ENCODE measurements at places on chromosomes 1 and 21.

DNA sequence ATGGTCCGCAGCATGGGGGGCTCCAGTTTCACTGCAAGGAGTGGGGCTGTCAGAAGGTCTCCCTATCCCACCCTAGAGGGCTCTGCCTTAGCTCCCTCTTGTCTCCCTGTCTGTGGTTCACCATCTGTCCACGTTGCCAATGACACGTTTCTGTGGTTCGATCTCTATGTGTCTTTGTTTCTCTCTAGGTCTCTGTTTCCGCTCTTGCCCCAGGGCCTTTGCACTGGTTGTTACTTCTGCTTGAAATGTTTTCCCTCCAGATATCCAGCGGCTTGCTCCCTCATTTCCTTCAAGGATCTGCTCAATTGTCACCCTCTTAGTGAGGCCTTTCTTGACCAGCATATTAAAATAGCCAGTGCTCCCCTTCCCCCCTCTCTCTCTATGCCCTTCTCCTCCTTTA lies 8.5 kb upstream of the MRPS15 start:
- DNase-seq, result no peak

DNA sequence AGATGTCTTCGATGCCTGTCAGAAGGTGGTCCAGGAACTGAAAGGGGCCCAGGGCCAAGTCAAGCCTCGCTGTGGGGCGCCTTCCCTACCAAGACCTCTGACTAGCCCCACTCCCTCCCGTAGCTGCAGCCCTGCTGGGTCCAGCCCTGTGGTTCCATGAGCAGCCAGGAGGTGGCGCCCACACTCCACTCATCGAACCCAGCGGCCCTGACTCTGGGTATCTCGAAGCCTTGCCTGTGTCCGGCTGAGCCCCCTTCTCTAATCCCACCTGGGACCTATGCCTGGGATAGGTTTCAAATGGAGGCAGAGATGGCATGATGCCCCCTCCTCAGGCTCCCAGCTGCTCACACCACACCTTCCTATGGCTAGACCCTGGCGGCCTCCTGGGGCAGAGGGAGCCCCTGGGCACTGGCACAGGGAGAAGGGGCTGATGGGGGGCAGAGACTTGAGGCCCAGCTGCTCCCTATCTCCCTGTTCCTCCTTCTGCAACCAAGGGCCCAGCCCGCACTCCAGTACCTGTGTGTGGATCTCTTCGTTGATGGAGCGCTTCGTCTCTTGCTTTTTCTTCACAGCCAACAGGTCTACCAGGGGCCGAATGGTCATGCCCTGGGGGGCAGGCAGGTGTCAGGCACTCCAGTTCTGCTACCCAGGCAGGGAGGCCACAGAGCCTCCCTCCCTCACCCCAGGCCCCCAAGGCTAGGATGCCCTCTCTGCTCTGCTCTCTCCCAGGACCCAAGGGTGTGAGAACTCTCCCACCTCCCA lies 52.0 kb downstream of the SLC9A1 start:
- DNase-seq, result no peak

DNA sequence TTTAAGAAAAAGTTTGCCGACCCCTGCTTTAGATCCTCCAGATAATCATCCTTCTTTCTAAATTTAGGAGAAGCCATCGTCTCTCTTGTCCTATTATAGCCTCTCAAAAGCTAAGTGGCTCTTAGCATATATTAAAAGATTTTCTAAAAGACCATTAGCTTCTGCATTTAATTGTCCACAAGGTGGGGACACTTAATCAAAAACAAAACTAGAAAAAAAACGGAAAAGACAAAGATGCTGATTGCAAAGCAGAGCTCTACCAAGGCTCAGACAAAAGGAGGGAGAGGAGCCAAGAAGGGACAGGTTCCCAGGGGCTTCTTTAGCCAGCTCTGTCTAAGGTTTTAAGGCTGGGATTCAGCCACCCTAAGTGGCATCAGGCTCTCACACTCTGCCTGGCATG lies 128.3 kb upstream of the HMGB4 start:
- DNase-seq, result no peak

DNA sequence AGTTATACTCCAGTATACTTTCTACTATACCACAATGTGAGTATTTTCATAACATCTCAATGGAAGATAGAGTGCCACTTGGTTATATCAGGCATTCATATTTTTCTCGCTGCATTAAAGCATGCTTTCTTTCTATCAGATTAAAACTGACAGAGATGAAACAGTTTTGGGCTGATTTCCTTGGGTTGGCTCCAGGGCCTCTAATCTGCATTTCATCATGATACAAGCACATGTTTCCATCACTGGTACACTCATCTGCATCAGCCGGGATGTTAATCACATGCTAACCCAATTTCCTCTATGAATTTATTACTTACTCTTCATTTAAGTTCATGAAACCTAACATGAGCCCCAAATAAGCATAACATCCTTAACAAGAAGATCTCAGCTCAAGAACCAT lies 289.0 kb upstream of the DAB1 start:
- no peak for DNase-seq

- no peak for DNase-seq
Measured at GRCh38 chr1:175829845-175830244, 86.5 kb upstream of the TNR start.

GRCh38 chr1:184536246-184536985 lies 149.6 kb downstream of the C1orf21 start:
- no peak for DNase-seq

DNA sequence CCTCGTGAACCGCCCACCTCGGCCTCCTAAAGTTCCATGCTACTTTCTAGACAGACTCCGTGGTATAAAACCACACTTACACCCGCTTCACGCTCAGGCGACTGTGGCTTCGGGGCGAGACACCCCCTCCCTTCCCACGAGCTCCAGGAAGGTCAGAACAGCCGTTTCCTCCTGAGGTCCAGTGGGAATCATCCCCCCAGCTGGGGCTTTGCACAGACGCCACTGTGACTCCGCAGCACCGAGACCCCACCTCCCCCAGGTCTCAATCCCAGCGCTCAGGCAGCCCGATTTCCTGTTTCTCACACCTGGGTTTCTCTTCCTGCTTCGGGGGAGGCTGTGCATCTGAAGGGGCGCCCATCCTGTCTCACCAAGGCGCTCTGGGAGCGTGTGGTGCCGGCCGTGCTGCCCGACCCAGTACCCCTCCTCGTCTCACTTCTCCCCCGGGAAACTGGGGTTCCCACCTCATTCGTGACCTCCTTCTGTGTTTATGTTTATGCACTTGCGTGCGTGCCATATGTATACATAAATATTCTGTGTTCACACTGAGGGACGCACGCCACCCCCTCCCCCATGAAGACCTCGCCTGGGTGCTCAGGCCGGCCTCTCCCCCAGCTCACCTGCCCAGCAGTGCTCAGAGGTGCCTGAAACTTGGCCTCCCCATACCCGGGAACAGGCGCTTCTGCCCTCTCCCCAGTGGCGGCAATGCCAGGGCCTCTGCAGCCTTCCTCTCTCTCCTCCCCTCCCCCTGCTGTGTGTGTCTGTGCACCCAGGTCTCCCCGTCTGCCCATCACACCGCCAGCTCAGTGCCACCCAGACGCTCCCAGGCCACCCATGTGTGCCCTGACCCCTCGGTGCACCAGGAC lies 14.6 kb downstream of the SLC35E2B start:
- DNase-seq, result no peak

GRCh38 chr1:90135286-90135685 lies 140.4 kb downstream of the ZNF326 start:
- no peak for DNase-seq

DNA sequence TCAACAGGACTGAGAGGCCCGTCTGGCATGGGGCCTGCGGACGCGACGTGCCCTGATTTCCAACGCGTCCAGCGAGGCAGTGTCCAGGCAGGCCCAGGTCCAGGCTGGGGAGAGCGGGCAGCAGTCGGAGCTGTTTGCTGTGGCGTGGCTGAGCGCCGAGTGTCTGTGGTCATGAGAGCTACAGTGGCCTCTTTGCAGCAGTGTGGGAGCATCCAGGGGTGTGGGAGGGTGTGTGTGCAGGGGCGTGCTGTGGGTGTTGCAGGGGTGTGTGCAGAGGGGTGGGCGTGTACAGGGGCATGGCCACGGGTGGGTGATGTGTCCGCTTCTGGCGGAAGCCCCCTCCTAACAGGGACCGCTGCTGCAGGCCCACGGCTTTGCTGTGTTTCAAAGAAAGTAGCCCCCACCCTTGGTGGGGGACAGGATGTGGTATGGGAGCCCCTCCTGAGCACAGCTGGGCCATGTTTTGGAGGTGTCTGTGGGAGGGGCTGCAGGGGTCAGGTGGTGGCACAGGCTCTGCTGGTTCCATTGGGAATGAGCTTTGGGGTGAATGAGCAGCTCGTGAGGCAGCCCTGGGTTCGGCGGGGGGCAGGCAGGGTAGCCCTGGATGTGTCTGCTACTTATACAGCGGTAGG lies 17.7 kb downstream of the PLCH2 start:
- no peak for DNase-seq

- no peak for DNase-seq
Measured at GRCh38 chr1:203405703-203406438, 54.9 kb upstream of the FMOD start.

DNA sequence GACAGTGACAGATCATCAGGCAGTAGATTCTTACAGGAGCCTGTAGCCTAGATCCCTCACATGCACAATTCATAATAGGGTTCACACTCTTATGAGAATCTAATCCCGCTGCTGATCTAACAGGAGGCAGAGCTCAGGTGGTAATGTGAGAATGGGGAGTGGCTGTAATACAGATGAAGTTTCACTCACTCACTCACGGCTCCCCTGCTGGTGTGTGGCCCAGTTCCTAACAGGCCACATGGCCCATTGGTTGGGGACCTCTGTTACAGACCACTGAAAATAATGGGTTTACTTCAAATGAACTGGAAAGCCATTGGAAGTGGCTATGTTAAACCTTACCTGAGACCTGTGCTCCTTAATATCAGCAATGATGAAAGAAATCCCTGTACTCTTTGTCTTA lies 151.0 kb downstream of the GRIK1 start:
- DNase-seq, result no peak

DNA sequence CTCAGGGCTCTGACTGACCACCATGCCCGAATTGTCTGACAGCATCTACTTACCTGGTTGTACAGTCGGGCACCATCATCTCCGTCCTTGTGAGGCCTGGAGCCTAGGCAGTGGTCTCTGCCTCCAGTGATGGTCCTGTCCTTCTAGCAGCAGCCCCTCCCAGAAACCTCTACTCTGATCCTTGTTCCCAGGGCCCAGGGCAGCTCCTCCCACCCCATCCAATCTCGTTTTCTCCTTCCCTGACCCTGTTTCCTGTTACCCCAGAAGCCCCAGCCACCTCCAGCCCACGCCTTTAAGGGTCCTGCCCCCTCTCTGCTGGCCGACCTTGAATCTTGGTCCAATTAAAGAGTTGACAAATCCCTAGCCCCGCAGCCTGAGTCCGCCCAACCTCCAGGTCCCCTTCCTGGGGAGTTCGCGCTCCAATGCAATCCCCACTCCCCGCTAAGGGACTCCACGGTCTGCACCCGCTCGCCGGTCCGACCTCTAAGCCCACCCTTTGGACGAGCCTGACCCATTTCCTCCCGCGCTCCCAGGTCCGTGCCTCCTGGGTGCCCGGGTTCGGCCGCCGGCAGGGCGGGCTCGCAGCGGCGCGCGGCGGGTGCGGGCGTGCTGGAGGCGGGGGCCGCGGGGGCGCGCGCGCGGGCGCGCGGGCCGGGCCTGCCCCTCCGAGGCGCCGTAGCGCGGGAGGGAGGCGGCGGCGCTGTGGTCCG lies at the start of gene B4GALT2:
TSS of gene B4GALT2 (plus strand) at position 660 of the 710 bp plus-strand sequence. CDS start 1,951 bp downstream, outside the sequence.
- DNase-seq, result no peak

DNA sequence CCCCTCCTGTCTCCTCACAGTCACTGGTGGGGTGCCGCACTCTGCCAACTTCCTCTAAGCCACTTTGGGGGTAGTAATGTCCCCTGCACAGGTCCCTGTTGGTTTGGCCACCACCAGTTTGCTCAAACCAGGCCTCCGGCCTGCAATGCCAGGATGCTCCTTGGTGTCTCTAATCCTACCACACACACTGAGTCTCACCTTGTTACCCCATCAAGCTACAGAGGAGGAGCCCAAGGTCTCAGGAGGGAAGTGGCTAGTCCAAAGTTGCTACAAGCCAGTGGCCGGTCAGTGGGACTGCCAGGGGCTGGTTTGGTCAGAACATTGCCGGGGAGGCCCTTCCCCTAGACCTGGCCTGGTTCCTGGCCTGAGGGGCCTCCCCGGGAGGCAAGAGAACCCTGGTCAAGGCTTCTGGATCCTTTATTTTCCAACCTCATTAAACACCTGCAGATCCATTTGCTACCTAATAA lies 21.5 kb upstream of the LRP8 start:
- no peak for DNase-seq

DNA sequence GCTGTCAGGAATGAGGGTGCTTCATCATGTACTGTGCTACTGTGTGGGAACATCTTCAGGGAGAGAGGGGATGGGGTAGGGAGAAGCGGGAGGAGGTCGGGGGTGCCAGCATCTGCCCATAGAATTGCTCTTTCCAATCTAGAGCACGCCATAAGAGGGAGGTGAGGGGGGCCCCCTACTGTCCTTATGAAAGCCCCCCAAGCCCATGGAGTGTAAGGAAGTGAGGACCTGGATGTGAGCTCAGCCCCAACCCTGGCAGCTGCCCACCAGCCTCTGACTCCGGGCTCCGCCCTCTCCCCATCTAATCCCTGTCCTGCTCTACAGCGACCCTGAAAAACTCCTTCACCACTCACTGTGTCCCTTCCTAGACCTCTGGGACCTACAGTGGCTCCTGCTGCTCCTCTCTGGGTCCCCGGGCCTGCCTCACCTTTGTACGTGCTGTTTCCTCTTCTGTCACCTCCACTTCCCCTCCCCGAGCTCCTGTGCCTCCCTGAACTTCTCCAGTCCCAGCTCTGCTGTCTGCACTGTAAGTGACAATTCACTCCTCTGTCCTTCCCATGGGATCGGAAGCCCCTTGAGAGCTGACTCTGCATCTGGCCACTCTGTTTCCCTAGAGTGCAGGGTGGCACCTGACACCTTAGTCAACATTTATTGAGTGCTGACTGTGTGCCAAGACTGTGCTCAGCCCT lies 269.4 kb downstream of the PTPRU start:
- DNase-seq, result no peak

DNA sequence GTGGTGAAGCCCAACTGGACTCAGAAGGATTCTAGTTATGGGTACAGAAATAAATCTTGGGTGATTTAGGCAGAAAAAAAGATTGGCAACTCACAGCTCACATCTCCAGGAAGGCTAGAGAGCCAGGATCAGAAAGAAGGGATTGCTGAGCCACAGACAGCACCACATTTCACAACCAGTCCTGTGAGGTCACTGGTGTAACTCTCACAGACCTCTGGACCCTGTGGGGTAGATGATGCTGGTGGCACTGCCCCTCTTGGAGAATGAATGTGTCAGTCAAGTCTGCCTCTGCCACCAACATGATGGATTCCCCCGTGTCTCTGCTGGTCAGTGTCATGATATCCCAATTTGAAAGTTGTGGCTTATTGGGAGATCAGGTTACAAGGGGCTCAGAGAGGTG lies 70.9 kb upstream of the HMCN1 start:
- no peak for DNase-seq

GRCh38 chr1:36759355-36759754 lies 275.0 kb downstream of the GRIK3 start:
- no peak for DNase-seq

Data from epithelial cell of proximal tubule (primary cell).